ENCODE measurements at places on chromosomes 3 and 15.

GRCh38 chr15:99962006-99962561 is 228.8 kb upstream of the LYSMD4 start:
- DNase-seq = no peak

DNA sequence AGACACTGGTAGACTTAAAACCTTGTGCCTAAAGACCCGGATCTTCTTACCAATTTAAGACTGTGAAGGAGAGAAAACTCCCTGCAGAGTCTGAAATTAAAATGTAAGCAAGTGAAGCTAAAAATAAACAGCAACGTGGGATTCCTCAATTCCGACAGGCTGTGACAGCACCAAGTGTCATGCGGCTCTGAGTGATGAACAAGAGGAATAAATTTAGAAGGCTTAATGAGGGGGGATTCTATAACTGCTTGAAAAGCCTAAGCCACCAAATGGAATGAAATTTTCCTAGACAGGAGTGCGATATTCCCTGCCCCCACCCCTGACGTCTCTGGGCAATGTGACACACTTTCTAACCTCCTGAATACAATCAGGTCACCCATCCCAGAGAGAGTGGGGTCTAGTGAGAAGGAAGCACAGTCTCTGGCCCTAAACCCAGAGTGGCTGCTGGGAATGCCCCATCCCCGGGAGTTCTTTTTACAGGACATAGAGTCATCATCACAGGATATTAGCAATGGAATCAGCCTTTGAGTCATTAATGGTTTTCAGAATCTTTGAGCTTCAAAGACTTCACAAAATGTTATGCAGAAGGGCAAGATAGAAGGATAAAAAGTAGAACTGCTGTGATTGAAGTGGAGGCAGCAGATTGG is 114.3 kb downstream of the EDEM1 start:
- DNase-seq = no peak

DNA sequence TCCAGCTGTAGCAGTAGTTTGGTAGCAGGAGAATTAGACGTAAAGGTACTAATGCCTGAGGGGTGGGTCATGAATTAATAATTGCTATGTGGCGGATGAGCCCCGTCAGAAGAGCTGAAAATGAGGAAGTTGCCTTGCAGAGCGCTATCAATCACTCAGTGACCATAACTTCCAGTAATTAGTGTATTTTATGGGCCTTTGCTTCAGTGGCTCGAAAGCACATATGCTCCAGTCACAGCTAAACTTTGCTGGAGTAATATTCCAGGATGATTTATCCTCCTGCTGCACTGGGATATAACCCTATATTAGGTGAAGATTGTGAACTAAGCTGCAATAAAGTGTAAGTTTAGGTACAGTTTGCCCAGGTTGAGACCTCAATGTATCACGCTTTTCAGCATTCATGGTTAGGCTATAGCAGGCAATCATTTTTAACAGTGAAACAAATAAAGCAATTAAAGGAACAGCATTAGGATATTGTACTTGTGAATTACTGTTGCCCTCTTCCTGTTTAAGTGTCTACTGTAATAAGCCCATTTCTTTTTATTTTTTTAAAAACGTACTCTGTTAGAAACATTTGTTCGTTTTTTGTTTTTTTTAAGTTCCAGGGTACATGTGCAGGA is 104.6 kb upstream of the SKOR1 start:
- DNase-seq = no peak

GRCh38 chr15:69298697-69299441 is at the start of gene PAQR5:
TSS of gene PAQR5 (plus strand) at chr15:69298912. CDS start at chr15:69360081, 61,169 bp downstream.
- DNase-seq = no peak

DNA sequence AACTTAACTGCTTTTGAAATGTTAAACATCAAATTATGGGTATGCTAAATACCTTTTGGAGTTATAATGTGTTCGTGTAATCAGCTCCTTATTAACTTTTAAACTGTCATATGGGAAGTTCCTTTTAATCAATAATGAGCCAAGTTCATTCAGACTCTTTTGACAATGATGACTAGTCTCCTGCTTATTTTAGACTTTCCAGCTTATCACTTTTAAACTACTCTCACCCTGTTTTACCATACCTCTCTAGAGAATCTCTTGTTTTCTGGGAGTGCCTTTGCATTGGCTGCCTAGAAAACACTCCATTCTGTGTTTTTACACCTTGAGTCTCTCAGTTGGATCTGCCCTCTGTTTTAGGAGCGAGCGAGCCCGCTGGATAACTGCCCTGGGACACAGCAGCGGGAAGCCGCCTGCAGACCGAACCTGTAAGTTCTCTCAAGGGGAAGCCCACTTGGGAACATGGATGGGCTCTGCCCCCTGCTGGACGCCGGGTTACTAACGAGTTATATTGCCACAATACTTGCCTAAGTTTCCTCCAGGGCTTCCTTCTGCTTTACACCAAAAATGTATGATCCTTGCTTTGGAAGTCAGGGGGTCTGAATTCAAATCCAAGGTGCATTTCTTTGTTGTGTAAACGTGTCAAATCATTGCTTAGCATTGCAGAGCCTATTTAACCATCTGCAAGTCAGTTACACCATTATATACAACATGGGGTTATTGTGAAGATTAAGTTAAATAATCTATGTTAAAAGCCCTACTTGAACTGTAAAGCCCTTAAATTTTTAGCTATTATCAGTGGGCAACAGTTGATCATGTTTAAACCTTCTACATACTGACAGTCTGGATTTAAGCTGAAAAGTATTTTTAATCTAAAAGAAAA is 71.3 kb downstream of the DHX36 start:
- DNase-seq = peak; percentile 40

DNA sequence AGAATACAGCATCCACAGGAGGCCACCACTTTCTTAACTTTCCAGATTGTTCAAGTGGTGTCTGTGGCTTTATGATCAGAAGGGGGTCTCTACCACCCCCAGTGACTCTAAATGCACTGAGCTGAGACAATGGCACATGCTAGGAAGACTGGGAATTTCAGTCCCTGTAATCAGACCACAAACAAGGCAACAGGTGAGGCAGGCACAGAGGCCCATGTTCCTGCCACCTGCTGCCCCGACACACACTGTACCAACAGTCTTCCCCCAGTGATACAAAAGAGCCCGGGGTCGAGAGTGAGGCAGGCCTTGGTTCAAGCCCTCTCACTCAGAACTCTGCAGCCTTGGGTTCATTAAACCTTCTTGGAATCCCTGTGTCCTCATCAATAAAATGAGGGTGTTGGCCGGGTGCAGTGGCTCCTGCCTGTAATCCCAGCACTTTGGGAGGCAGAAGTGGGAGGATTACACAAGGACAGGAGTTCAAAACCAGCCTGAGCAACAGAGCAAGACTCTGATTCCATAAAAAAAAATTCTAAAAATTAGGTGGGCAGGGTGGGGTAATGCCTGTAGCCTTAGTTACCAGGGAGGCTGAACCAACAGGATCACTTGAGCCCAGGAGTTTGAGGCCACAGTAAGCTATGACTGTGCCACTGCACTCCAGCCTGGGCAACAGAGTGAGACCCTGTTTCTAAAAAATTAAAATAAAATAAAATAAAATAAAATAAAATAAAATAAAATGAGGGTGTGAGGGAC is 55.8 kb downstream of the ADCY5 start:
- DNase-seq = no peak

- DNase-seq = no peak
Observed at GRCh38 chr15:51828621-51829375, 655 bp upstream of the TMOD3 start.

Data from DMS 273 treated with DMSO at 0.1 percent for 48 hours (cell line).